ENCODE measurements at places on chromosomes 12 and 14.
A peak's percentile ranks its signal among the peaks of the same experiment; 100 is the strongest.

DNA sequence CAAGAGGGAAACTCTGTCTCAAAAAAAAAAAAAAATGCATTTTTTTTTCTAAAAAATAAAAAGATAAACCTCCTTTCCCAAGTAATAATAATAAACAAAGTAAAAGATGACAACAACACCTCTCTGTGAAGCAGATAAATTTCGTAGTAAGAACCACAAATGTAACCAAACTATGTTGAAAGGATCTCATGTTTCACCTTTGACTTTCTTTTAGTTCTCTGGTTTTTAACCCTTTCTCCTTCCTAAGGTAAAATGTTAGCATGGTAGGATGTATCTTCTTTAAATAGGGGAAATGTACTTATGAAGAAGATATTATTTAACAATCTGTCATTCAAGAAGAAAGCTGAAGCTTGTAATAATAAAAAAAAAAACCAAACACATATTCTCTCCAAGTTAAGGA, 1.8 kb upstream of the KLHL42 start:
- no peak for ATAC-seq

DNA sequence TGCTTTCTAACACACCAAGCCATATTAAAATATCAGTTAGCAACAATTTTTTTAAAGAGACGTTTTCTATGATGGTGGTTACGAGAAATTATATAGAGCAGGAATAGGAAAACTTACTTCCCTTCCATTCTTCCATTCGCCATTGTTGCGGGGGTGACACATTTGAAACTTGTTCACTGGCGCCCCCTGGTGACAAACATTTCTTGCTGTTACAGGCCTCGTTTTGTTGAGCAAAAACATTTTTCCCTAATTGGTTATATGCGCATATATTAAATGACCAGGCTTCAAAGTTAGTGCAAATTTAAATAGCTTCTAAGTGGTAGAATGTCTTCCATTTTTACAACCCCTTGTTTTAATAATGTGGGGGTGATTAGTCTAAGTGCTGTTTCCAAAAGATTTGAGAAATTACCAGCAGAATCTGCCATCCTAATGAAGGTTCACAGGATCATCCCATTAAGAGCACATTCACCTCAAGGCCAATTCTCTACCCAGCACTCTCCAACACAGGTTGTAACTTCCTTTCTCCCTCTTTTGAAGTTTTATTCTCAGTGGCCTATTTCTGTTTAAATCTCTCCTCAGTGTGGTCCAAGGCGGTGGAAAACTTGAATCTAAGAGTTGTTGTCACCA, 1124.7 kb downstream of the FLRT2 start:
- no peak for ATAC-seq

GRCh38 chr12:124730455-124730932, 133.2 kb downstream of the SCARB1 start:
- ATAC-seq: no peak

DNA sequence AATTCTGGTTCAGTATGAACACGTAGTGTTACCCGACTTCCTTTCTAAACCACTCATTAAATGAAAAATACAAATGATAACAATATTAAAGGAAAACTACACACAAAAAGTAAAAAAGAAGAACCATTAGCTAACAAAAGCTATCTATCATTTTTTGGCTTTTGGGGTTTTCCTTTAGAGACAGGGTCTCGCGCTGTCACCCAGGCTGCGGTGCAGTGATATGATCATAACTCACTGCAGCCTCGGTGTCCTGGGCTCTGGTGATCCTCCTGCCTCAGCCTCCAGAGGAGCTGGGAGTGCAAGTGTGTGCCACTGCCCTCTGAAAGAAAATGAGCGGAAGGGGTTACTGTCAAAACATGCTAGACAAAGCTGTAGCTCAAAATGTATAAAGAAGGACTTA, 238.2 kb upstream of the AVPR1A start:
- no peak for ATAC-seq

DNA sequence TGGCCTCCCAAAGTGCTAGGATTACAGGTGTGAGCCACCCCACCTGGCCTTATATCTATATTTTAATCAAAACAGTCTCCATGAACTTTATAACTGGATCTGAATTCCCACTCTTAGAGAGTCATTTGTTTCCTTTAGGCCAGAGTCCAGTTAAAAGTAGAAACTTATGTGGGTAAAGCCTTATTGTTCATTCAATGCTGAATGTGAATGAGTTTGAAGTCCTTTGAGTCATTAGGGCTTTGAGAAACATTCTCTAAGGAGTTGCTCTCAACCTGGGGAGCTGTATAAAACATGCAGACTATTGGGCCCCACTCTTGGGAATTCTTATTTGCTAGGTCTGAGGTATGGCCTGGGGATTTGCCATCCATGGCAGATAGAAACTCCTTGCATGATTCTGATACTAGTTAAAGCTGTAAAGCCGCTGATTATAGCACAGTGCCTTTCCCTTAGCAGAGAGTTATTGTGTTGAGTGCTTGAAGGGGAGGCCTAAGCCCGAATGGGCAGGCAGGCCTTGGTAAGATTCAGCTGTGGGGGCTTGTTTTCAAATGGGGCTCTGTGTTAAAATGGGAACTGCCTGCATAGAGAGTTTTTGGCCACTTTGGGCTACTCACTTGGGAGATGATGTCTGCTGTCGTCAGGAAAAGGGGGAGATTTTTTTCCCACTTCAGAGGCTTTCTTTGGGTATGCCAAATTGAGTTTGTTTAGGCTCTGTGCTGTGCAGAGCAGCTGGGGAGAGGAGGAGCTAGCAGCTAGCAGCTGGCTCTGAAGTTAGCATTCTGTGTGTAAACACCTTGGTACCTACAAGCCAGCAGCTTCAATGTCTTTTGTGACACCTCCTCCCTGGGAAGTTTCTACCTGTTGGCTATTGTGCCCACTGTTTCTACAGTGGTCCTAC, 117.5 kb downstream of the DACT1 start:
- ATAC-seq: no peak

DNA sequence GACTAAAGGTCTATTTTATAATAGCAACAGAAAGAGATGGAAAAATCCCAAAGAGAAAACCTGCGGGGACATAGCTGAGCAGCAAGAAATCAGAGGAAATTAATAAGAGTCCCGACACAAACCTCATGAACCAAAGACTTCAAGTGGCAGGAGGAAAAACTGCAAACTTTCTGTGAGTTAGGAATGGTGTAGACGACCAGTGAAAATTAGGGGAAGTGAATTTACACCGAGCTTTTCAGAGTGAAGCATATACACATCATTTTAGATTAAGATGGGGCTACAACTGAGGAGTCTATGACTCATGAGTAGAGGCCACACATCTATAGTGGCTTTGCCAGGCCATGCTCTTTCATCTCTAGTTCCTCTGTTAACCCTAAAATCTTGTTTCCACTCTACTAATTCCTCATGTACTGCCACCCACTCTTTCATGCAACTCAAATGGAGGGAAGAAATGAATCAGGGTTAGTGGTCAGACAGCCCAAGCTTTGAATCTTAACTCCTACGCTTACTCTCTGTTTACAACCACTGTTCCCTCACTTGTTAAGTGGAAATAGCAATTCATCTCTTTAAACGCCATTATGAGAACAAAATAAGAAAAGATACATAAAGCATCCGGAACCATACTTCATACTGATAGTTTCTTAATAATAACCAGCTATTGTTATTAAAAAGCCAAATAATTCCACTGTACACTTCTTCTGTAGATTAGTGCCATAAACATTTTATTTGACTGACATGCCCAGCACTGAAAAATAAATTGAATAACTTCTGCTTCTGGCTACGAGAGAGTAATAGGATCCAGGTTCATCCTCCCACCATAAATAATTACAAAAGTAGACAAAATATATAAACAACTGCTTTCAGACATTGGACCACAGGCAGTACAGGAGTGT, 219.3 kb downstream of the RMST start:
- no peak for ATAC-seq

GRCh38 chr14:38329246-38329645, 73.4 kb upstream of the CLEC14A start:
- ATAC-seq: no peak

- no peak for ATAC-seq
Observed at GRCh38 chr12:84636801-84637290, 275.8 kb downstream of the SLC6A15 start.

DNA sequence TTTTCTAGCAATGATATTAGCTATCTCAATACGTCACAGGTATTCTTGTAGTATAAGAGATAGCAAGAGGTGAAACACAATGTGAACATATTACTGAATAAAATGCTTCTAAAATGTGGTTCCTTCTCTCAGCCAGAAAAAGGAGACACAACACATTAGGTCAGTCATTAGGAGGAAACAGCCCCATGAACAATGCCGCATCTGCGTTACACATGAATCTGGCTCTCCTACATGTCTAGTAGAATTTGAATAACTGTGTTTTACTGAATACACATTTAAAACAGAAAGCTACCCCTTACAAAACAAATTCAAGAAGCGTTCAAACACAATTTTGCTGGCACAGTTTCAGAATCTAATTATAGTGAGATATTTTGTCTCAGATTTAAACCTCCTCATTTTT, 51.6 kb downstream of the EFCAB11 start:
- no peak for ATAC-seq

DNA sequence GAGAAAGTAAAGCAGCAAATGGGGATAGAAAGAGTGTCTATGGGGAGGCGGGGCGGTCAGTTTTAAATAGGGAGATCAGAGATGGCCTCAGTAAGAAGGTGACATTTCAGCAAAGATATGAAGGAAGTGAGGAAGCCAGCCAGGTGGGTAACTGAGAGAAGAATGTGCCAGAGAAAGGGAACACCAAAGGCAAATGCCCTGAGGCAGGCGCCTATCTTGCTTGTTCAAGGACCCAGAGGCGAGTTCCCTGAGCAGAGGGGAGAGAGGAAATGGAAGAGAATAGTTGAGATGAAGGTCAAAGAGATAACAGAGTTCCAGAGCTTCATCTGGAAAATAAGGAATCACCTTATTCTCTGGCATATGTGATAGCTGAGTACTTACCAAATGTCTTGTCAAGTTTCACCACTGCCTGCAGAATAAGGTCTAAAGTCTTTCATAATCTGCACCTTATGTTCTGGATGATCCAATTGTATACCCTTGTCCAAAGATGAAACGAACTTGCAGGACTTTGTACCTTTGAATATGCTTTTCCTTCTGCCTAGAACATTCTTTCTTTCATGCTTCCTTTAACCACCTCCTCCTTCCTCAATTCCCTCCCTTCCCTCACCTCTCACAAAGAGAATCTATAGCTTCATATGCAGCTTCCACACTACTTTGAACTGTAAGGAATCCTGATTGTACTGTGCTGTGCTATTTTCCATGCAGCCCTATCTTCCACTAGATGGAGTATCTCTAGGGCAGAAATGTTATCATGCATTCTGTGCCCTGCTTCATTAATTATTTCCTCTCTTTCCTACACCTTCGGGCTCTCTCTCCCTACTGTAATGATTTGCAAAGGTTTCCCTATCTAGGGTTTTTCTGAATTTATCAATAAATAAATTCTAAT, 38.5 kb downstream of the GNPTAB start:
- ATAC-seq: no peak

DNA sequence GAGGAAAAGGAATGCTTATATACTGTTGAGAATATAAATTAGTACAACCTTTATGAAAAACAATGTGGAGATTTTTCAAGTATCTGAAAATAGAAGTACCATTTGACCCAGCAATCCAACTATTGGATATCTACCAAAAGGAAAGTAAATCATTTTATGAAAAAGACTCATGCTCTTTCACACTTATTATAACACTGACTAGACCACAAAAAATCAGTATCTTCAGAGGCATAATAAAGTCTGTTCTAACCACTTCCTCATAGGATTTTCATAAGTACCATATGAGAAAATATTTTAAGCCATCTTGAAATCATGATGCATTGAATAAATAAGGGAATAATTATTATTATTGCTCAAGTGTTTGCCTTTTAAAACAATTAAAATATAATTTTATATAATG, 90.8 kb downstream of the SLCO1B1 start:
- ATAC-seq: no peak

GRCh38 chr12:25262389-25263074, 11.8 kb upstream of the KRAS start:
- no peak for ATAC-seq

DNA sequence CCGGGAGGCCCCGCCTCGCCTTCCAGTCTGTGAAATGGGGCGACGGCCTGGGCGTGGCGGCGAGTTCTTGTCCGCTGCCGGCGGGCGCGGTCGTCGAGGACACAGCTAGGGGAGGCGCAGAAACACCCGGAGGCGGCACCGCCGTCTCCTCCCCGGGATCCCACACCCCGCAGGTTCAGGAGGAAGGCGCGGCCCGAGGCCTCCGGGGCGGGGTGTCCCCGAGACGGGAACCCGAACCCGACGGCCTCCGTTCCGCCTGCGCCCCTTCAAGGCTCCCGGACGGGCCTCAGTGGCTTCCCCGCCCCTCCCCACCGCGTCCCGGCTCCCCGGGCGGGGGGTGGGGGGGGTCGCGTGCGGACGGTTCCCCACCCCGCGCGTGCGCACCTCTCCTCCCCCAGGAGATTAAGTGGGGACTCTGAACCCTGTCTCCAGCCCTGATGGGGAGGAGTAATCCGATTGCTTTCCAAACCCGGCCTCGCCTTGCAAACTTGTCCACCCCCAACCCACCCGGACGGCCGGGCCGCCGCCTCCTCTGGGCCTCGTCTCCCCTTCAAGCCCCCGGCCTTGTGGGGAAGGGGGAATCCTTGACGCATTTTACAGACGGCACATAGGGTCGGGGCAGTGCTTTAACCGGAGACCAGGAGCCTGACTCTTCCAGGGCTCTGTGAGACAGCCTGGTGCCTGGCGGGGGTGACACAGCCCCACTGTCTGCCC, 35.3 kb upstream of the ANKRD9 start:
- ATAC-seq: peak; percentile 45

DNA sequence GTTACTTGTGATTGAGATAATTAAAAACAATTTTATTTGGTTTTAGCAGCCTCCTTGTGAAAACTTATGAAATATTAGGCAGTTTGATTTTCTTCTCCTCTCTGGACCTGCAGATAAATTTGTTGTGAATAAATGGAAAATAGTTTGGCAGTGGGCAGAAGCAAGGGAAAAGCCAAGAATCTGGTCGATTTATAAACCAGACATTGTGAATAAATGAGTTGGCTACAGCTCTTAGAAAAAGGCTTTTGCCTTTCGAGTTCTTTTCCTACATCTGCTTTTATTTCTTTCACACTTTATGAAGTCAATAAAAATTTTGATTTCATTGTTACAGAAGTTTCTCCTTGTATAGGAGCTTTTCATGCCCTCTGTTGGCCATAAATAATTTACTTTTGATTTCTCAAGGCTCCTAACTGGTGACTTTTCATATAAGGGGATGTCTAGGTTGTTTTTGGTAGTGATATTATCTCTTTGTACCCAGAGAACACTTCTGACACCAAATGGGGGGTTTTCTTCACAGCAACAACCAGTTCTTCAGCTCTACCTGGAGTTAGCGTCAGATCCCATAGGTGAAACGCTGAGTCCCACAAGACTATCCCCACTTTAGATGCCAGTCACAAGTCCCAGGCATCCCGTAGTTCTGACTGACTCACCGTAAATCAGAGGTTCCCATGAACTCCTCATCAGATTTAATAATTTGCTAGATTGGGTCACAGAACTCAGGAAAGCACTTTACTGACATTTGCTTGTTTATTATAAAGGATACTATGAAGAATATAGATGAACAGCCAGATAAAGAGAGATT, 136.5 kb upstream of the DNM1L start:
- no peak for ATAC-seq

DNA sequence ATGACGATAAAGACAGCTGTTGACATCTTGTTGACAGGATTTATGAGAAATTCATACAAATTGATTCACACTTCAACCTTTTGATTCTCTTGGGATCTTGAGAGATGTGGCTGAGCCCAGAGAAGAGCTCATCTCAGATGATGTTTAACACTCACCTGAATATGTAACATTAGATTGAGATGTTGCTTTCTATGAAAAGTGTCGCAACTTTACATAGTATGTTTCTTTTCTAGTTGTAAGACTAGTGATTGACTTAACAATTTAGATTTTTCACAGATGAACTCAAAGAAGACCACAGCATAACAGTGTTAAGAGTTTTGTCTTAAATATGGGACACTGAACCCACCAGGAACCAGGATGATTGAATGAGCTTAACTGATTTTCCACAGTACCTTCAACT, 40.6 kb upstream of the P2RX7 start:
- no peak for ATAC-seq
